Activated CD4-positive, alpha-beta T cell treated with anti-CD3 and anti-CD28 coated beads, Interleukin-2, amount 50 U/mL, for 16 hours (primary cell): ENCODE measurements at places on chromosomes 4 and X.
A peak's percentile ranks its signal among the peaks of the same experiment; 100 is the strongest.

- no peak for DNase-seq
Measured at GRCh38 chr4:104615926-104616325, 121.2 kb upstream of the CXXC4 start.

GRCh38 chrX:117860517-117860916, 256.1 kb downstream of the KLHL13 start:
- DNase-seq = no peak

GRCh38 chr4:94665500-94666404, 92.0 kb upstream of the BMPR1B start:
- DNase-seq = no peak

- no peak for DNase-seq
Measured at GRCh38 chr4:23441530-23442069, 448.2 kb downstream of the PPARGC1A start.

- DNase-seq = no peak
Measured at GRCh38 chrX:21905313-21905712, 35.2 kb upstream of the SMS start.

- DNase-seq = no peak
Measured at GRCh38 chr4:159607809-159608208, 504.9 kb downstream of the RAPGEF2 start.

GRCh38 chr4:55312489-55313101, 33.4 kb upstream of the SRD5A3 start:
- peak; percentile 42 for DNase-seq

DNA sequence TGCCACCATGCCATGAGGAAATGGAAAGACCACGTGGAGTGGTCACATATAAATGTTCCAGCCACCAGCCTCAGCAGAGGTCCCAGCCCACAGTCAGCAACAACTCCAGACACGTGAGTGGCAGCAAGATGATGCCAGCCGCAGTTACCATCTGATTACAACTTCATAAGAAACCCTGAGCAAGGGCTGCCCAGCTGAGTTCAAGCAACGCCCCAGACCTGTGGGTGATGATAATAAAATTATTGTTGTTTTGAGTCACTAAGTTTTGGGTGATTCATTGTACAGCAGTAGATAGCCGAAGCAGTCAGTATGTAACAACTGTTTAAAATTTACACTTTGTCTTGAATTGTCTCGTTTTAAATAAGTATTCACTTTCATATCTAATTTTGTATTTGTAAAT, 5.8 kb upstream of the CCNG2 start:
- peak; percentile 1 for DNase-seq
